ENCODE measurements at places on chromosomes 4 and X.

DNA sequence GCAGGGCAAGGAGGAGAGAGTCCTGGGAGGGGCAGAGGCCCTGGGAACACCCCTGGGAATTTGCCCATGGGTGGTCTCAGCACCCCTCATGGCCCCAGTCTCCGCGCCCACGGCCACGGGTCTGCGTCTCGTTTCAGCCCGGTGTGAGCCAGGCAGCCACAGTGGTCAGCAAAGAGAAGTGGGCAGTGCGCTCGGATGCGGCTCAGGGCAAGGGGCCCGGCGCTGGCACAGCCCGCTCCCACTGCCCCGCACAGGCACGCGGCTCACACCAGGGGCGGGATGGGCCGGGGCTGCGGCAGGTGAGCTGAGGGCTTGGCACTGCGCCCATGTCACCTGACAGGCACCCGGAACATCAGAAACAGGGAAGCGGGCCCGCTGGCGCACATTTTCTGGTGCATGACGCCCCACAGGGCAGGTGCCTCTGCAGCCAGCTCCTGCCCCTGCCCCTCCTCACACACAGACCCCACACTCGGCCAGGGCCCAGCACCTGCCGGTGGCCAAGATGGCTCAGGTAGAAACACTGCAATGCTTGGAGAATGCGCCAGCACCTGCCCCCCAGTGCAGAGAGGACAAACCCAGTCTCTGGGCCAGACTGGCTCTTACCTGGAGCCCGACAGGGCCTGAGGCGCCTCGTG, 41.9 kb upstream of the MXD4 start:
- peak; percentile 58 for DNase-seq

- DNase-seq: no peak
These were observed 10.0 kb downstream of the TNIP3 start for GRCh38 chr4:121154103-121154515.

- DNase-seq: no peak
These were observed 173.5 kb downstream of the ANK2 start for GRCh38 chr4:113223001-113223400.

DNA sequence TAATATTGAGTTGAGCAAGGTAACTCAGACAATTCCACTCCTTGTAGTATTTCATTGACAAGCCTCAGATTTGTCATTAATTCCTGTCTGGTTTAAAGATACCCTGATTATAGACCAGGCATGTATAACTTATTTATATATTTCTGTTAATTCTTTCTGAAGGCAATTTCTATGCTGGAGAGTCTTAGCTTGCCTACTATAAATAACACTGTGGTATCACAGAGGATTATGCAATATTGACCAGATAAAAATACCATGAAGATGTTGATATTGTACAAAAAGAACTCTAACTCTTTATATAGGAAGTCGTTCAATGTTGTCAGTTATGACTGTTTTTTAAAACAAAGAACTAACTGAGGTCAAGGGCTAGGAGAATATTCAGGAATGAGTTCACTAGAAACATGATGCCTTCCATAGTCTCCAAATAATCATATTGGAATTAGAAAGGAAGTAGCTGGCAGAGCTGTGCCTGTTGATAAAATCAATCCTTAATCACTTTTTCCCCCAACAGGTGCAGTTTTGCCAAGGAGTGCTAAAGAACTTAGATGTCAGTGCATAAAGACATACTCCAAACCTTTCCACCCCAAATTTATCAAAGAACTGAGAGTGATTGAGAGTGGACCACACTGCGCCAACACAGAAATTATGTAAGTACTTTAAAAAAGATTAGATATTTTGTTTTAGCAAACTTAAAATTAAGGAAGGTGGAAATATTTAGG, 821 bp downstream of the CXCL8 start:
- DNase-seq: no peak

- peak; percentile 76 for DNase-seq
These were observed 15.1 kb downstream of the TEC start for GRCh38 chr4:48254381-48255071.

DNA sequence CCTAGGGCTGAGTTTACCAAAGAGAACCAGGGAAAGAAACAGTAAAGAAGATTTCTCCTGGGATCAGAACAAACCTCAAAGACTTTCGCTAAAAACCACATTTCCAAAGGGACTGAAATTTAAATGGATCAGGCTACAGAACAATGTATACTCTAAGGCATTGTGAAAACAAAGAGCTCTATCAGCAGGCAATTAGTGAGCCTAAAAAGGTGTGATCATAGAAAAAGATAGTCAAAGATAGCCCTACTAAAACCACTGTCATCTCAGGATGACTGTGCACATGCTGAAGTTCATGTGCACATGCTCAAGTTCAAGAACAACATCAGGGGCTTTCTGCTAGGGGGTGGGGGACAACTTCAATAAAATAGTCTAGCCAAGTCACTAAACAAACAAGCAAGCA, 12.9 kb upstream of the SMIM10L2A start:
- no peak for DNase-seq

DNA sequence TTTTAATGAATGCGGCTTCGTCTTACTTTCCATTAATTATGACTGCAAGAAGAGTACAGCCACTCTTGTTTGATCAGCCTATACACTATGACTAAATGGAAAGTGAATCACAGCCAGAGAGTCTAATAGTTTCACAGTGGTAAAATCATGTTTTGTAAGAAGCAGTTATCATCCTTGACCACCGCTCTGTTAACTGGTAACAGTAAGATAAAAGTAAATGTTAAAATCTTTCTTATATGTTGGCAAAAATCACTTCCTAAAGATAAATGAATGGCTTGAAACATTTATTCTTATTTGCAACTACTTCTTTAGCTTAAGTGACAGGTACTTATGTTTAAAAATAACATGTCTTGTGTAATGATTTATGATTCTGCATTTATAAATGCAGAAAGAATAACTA, 13.2 kb downstream of the GALNT7 start:
- DNase-seq: no peak

- DNase-seq: no peak
These were observed 4.7 kb downstream of the PTTG2 start for GRCh38 chr4:37964734-37965457.

GRCh38 chr4:75071317-75071716, 138.4 kb downstream of the PARM1 start:
- DNase-seq: no peak

DNA sequence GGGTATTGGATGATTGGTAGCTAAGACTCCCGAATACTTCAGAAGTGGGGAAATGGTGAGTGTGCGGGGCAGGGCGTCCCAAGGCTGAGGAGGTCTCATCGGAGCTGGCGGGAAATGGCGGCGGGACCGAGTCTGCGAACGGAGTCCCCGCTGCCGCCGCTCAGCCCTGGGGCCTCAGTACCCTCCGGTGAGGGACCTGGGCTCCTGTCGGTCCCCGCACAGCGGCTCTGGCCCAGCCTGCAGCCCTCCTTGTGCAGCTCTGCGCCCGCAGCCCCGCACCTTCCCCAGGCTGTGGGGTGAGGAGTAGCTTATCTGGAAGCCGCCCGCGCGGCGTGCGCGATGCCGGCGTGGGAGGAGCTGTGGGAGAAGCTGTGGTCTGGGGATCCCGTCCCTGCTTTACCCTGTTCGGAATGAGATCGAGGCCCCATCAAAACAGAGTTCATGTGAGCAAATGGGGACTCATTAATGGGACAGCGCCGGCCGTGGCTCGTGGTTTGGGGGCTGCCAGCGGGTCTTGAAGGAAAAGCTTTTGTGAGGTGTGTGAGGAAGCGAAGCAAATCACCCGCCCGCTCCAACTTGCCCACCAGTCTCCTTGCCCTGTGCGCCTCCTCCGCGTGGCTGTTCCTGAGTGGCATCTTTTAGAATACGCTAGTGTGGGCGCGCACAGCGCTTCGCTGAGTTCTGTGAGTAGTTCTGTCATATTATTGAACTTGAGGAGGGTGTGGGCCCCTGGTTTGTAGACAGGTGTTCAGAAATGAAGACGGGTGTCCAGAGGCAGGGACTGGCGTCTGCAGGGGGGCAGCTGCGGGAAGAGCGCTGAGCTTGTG, 531 bp downstream of the ZNF141 start:
- peak; percentile 42 for DNase-seq

DNA sequence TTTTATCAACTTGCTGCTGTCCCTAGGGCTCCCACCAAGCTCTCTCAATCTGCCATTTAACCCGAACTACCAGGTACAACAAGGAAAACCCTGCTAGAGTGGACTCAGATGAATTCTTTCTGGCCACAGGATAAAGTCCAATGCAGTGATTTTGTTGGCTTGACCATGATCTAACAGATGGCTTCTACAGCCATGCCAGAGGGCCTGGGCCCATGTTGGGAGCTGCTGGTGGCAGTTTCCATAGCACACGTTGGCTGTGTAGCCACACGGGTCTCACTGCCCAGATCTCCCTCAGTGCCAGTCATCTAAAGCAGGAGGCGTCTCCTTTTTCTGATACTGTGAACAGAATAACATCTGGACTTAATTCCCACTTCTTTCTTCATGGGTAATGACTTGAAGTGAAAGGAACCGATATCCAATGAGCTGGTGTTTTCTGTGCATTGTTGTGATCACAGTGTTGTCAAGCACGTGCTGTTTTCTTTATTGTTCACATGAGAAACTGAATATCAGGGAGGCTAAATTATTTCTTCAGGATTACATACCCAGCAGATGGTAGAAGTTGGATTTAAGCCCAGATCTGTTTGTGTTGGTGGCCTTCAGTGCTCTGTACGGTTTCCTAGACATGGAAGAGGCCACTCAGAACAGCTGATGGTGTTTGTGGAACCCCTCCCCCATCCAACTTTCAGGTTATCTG, 85.2 kb upstream of the CLCN4 start:
- DNase-seq: no peak

GRCh38 chr4:148445071-148445859, 3.1 kb upstream of the NR3C2 start:
- peak; percentile 73 for DNase-seq

DNA sequence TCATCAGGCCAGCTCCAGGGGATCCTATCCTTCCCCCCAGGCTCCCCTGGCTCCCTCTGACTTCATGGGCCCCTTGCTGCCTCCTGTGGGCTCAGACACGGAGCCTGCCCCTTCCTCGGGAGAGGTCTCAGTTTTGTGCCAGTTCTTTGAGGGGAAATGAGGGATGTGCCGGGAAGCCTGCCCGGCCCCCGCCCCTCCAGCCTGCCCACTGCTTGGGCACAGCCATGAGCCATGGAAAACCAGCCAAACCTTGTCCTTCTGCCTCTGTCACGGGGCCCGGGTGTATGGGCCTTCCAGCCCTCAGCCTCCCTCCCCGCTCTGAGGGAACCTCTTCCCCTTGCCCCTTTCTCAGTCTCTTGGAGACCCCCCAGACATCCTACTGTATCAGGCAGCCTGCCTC, 6.8 kb downstream of the BGN start:
- no peak for DNase-seq

DNA sequence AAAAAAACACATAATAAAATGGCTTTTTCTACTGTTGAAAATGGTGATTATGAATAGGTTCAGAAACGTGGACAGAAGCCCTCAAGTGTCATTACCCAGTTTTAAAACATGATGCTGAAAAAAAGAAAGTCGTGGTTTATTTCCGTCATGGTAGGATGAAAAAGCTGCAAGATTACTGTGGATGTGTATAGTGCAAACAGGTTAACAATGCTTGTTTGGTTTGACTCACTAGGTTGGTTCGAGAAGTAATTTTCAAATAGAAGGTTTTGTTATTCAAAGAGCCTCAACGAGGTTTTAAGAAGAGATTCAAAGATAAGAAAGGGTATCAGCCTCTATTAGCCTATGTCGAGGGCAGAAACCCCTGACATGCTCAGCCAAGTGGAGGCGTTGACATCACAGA, 2.5 kb upstream of the RXFP1 start:
- no peak for DNase-seq

GRCh38 chr4:20483416-20483815, 216.8 kb upstream of the PACRGL start:
- no peak for DNase-seq

GRCh38 chr4:41747230-41748055, 1.1 kb downstream of the PHOX2B start:
- DNase-seq: no peak

GRCh38 chrX:153441296-153441695, 4.6 kb downstream of the TREX2 start:
- DNase-seq: no peak

DNA sequence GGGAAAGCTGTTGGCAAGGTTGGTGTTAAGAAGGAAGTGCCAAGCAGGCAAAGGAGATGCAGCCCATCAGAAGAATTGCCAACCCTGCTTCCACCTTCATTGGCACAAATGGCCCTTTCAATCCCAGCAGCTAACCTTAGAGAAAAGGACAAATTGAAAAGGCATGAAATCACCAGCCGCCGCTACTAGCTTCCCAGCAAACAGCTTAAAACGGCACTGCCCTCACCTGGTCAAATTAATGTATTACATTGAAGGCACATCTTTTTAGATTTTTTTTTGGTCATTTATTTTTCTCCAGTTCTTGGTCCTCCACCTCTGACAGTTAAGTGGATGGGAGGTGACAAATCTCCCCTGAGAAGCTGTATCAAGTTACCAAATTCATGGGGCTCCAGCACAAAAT, 51.0 kb upstream of the NHSL2 start:
- DNase-seq: no peak

- no peak for DNase-seq
These were observed 106.3 kb upstream of the MID1 start for GRCh38 chrX:10726647-10727046.

DNA sequence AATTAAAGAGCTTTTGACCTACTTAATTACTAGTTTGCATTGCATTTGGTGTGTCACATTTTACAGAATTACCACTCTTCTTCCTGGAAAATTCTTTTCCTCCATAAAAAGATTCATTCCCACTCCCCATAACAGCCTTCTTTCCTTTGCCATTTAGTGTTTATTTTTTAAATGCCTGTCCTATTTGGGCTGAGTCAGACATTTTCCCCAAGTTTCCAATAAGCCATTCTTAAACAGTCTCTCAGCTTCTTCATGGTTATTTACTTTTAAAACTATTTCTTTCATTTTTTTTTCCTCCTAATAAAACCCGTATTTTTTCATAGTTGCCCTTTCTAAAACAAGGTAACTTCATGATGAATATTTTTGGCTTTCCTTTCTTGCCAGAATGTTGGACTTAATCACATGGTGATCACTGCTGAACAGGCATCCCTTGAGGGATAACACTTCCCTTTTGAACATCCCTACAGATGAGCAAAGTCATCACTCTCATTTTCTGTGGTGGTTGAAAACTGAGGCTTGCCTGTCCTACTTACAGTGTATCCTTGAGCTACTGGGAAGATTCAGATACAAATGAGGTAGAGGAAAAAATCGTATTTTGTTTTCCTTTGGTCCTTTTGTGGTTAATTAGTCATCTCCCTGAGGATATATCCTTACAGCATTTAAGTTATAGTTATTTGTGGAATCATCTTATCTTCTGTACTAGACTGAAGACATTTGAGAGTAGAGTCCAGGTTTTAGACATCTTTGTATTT, 520.5 kb upstream of the NR3C2 start:
- DNase-seq: no peak

DNA sequence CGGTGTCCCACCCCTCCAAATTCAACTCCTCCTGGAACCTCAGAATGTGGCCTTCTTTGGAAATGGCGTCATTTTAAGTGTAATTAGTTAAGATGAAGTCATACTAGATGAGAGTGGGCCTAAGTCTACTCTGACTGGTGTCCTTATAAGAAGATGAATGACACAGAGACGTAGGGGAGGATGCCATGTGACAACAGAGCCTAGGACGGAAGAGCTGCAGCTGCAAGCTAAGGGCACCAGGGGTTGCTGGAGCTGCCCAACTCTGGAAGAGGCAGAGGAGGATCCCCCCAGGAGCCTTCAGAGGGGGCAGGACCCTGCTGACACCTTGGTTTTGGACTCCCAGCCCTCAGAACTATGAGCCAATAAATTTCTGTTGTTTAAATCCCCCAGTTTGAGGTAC, 115.1 kb downstream of the STK32B start:
- no peak for DNase-seq

- no peak for DNase-seq
These were observed 1.2 kb downstream of the PHF8 start for GRCh38 chrX:54043056-54043455.

All from heart left ventricle (tissue), 16 donors.